ENCODE measurements at places on chromosomes 6 and 20.

DNA sequence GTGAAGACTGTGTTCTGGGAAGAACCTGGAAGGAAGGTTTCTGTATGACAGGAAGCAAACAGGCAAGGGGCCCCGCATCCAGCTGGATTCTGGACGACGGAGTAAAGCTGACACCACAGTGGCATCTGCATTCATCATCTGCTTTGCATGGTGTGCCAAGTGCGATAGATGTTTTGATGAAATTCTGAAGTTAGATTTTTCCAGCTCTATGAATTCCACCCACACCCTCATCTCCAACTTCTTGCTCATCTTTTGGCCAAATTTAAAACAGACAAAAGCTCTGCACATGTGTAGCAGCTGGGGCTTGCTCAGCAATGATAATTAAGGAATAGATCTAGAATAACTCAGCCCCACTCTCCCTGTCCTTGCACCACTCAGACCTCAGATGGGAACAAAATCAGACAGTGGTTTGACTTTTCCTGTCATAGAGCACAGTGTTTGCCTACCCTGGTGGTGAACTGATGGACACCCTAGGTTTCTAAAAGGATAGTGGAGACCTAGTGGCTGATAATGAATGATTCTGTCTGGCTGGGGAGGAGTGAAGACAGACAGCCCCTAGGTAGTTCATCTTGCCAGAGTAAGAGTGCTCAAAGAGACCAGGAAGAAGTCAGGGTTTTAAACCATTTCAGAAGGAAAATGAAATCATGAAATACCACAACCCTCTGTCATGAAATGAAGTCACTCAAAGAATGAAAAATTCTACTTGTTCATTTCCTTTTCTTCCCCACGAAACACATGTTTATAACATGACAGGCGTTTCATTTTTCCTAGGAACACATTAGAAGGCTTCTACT is 85.8 kb downstream of the BCAS1 start:
- DNase-seq: no peak

DNA sequence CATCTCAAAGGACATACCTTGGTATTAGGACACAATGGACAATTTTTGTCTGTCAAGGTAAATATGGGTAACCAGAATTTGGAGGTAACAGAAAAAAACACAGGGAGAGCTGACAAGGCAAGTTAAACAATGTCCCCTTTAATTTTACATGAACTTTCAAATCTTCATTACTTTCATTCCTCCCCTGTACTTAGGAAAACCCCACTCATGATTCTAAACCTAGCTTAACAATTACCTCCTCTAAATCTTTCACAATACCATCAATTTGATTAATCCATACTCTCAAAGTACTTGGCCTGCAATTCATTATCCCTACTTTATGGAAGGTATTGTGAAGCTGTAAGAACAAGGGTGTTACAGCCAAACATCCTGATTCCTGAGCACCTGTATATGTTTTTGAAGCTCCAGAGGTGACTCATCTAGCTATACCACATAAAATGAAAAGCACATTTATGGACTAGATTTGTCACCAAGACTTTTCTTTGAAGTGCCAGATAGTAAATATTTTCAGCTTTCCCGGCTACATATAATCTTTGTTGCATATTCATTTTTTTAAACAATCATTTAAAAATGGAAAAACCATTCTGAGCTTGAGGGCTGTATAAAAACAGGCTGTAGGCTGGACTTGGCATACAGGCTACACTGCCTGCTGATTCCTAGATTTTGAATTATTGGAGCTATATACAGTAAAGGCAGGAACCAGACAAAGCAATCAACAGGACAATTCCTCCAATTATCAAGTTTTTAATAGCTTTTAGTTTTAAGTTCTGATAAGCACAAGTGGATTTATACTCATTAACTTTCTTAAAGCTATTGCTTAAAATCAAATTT is 22.9 kb downstream of the DEK start:
- no peak for DNase-seq

DNA sequence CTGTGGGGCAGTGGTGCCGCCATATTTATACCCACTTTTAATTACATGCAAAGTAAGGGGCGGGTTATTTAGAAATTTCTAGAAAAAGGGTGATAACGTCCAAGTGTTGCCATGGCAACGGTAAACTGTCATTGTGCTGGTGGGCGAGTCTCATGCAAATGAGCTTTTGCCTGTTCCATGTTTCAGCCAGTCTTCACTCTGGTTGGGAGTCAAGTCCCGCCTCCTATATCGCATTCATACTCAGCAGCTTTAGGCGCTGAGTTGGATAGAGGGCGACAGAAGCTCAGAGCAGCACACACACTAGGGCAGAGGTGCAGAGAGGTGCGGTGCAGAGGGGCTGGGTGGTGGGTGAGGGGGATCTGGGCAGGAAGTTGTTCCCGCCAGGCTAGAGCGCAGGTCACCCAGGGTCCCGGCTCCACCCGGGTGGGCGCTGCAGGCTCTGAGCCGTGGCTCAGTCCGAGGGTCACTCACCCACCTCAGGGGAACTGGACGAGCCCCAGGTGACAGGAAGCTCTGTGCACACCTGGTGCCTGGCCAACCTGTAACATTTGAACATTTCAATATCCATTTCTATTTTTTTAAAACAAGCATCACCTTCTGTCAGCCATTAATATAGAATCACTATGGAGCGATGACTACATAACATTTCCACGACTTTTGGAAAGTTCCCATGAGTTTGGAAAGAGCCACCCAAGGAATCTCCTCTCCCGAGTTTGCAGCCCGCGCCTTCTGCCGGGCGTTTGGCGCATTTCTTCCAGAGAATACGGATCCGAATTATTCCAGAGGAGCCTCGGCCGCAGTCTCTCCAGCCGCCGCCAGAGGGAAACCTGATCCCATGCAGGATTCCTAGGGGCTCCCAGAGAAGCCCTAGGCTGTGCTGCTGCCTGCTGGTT is 89.1 kb upstream of the PHACTR3 start:
- DNase-seq: peak; percentile 64

GRCh38 chr20:10247440-10247839 is 28.8 kb downstream of the SNAP25 start:
- DNase-seq: no peak

DNA sequence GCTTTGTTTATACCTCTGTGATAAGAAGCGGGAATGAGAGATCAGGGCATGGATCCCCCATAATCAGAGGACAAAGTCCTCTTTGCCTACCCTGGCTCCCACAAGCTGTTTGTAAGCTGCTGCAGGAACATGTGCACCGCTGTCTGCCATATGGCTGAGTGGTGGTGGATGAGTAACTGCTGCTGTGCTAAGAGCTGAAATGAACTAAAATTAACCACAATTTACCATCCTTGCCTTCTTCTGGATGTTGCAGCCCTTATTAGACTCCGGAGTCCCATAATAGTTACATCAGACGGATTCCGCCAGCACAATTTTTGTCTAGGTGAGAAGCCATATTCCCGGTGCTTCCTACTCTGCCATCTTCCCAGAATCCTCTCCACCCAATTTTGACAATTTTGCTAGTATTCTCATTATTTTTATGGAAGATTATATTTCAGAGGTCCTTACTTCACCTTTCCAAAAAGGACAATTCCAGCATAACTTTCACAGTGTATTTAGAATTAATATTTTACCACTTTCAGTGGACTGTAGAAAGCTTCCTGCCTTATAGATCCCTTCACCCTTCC is 6.0 kb upstream of the CMTR1 start:
- DNase-seq: no peak

DNA sequence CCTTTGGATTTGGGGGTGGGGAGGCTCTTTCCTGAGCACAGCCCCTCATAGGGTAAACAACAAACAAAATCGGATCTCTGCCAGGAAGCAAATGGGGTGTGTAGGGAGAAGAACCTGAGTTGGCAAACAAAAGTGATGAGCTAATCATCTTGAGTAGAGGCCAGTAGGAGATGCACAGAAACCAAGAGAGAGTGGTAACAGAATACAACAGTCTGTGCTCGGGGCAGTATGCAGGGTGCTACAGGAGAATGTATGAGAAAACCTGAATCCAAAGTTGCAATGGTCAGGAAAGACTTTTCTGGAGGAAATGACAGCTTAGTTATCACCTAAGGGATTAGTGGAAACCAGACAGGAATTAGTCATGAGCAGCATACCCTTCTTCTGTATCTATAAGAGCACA is 177.8 kb downstream of the CDKAL1 start:
- DNase-seq: no peak

DNA sequence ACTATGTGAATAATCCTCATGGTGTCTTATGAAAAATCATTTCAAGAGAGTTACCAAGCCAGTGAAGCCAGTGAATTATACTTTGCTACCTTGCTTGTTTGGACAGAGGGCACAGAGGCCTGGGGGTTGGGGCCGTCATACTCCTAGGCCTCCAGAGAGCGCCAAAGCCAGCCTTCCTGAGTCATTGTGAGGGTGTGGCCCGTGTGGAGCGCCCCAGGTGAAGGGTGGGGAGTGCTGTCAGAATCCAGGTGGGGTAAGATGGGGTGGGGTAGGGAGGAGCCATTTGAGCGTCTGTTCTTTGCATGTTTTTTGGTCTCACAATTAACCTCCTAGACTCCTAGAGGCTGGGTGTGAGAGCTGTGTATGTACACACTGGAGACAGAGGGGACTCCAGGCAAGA is 71.1 kb downstream of the PERP start:
- DNase-seq: no peak

DNA sequence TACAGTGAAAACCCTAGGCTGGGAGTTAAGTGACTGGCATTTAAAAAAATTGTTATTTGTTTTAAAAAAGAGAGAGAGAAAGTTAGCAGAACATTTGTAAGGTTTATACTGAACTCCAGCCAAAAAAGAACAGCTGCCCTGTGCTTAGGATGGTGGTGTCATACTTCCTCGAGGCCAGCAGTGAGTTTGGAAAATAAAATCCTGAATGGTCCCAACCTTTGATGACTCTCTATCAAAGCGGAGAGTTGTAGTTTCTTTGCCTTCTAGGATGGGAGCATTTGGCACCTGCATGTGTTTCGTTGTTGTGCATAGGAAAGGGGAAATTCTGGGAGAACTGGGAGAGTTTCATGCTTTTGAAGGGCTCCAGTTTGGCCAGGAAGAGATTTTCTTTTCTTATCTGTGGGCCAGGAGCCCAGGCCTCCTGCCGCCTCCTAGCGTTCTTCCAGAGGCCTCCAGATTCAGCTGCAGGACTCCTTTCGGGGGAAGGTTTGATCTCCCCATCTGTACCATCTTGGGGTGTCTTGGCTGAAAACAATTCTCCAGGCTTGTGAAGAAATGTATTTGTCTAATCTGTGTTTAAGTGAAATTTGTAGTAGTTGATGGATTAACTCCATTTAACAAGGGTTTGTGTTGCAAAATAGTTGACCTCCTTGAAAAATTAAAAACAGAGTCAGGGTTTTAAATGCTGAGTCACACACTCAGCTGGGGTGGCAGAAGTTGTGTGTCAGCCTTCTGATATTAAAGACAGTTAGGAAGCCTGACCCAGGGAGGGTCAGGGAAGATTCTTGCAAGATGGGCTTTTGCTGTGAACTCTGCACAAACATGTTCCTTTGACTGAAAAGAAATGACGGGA is 63.4 kb downstream of the TXNDC5 start:
- DNase-seq: no peak

DNA sequence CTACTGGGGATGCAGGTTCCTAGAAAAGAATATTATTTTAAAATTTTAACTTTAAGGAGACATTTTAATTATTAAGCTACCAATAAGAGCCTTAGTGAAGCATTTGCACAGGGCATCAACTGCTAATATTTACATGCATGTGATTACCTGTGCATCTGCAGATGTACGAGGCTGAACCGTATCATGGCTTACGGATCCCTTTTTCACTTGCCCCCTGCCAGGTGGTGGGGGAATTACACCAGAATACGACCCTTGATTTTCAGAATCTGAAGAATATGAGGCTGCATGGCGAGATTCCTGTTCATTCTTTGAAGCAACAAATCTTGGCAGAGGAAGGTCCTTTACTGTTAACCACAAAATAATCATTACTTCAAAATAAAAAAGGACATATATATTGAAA is 42.7 kb downstream of the REPS1 start:
- peak; percentile 22 for DNase-seq

- DNase-seq: no peak
Measured at GRCh38 chr6:14023855-14024254, 93.7 kb upstream of the CD83 start.

GRCh38 chr6:27157459-27158315 is 89.8 kb upstream of the PRSS16 start:
- DNase-seq: peak; percentile 69

- no peak for DNase-seq
Measured at GRCh38 chr6:75219263-75219662, 13.4 kb upstream of the COL12A1 start.

GRCh38 chr6:160124605-160125004 is 3.0 kb downstream of the SLC22A1 start:
- DNase-seq: no peak

DNA sequence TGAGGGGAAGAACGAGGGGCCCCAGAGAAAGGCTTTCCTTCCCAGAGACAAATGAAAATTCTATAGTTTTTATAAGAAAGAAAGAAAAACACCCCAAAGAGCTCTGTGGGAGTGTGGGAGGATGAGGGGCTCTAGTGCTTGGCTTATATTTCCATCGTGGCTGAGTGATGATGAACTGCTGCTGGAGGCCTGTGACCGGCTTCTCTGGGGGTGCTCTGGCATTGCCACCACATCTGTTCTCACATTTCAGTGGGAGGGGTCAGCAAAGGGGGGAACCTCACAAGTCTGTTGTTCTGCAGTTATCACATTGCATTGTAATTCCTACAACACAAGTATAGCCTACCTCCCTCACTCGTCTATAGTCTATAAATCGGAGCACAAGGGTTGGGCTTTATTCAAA is 67.6 kb upstream of the BACH2 start:
- no peak for DNase-seq

- no peak for DNase-seq
Measured at GRCh38 chr6:148217921-148218320, 124.7 kb upstream of the SASH1 start.

- no peak for DNase-seq
Measured at GRCh38 chr6:157410045-157410444, 29.1 kb downstream of the ZDHHC14 start.

DNA sequence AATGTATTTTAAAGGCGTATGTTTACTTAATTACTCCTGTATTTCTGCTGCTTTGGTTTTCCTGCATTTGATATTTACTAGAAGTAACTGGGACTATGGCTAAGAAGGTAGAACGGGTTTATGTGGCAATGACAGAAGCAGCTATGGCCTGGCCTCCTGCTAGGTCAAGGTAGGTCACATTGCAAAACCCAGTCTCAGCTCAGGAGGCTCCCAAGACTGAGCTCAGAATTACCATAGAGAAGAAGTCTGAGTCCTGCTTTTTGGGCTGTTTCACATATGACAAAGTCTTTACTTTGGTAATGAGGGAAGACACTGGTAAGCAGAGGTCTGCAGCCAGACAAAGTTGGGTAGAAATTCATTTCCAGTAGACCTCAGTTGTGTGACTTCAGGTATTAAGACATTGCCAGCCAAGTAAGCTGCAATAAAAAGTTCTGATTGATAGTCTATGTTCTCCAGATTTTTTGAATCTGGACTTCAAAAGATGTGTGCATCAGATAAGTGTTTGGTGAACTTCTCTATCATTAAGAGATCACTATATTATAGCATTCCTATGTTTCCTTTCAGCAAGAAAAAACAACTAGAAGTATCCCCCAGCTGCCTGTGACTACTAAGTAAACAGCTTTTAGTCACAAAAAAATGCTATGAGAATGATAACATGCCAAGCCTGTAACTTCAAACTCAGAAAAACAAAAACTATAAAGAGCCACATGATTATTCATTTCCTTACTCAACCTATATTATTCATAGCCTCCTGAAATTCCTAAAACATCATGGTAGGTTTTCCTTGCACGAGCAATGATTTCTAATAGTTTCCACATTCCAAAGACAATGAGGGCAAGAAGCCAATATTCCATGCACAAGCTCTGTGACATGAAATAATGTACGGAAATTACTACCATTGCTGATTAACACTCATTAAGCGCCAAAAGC is 312.3 kb downstream of the HAO1 start:
- no peak for DNase-seq

- no peak for DNase-seq
Measured at GRCh38 chr20:32224463-32224862, 16.8 kb downstream of the POFUT1 start.

Measured in ACHN (cell line).